ENCODE measurements at places on chromosomes 11 and 22.

- no peak for DNase-seq
Measured at GRCh38 chr11:120125024-120125423, 12.9 kb downstream of the TRIM29 start.

DNA sequence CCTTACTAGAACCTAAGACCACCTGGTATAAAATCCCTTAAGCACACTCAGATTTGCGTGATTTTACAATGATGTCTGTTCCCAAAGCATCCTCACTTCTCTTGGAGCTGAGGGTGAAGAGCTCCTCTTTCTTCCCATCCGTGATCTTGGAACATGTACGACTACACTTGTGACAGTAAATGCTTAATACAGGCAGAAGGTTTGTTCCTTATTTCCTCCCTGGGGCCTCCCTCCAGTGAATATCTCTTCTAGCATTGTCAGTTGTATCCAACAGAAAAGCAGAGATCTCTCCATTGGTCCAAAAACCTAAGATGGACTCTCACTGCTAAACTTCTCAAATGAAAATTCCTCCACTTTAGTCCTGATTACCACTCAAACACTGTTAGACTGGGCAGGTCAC, 103.6 kb upstream of the VPREB1 start:
- DNase-seq: no peak

DNA sequence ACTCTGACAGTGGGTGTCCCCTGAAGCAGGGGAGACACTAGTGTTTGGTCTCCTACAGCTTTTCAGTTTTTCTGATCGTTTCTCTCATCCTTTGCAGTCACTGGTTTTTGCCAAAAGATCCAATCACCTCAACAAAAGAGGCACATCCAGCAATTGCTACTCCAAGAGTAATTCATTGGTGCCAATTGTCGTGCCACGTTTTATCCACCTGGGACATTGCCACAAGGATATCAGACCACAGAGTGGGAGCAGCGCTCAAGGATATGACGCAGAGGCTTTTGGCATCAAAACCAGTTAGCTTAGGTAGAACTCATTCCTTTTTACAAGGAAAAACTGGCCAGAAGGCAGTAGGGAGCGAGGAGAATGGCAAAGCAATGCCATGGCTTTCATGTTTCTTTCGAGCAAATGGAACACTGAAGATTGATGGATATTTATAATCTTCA, 40.9 kb upstream of the BLID start:
- DNase-seq: no peak

- DNase-seq: no peak
Measured at GRCh38 chr22:30882184-30882717, 86.3 kb downstream of the MORC2 start.

GRCh38 chr11:30683176-30683575, 97.0 kb upstream of the MPPED2 start:
- DNase-seq: no peak

- no peak for DNase-seq
Measured at GRCh38 chr11:98183034-98183433, 837.7 kb upstream of the CNTN5 start.

DNA sequence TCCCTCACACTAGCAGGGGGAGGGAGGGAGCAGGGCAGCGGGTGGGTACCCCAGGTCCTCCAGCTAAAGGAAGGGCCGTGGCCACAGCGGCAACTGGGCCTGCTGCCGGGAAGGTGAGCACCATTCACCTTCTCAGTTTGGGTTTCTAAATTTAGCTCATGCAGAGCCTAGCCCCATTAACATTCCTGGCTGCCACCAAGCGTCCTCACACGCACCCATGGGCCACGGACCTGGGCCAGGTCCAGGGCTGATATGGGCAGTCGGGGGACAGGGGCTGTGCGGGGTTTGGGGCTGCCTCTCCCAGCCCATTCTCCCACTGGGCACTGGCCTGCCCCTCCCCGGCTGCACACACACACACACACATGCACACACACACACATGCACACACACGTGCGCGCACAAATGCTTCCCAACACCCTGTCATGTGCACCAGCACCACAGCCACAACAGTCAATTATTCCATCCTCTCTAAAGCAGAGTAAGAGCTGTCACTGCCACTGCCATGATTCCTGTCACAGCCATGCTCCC, 28.7 kb downstream of the SYT7 start:
- no peak for DNase-seq

- no peak for DNase-seq
Measured at GRCh38 chr11:224424-224823, 11.7 kb downstream of the SIRT3 start.

GRCh38 chr11:748007-748359, 719 bp downstream of the TALDO1 start:
- no peak for DNase-seq

DNA sequence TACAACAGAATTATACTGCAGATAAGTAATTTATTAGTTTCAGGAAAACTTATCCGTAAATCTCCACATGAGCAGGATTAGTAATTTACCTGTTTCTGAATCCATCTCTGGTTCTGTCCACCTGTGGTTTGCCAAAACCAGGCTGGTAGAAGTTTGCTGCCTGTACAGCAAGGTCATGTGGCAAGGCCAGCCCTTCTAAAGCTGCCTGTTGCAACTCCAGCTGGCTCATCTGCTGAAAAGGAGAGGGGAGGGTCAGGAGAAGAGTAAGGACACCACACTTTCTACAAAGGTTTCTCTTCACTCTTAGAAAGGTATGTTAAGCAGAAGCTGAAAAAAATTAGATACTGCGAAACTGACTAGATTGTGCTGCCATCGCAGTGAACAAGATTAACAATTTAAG, 42.3 kb downstream of the EIF4ENIF1 start:
- no peak for DNase-seq

- DNase-seq: no peak
Measured at GRCh38 chr22:20606784-20607128, 99.3 kb downstream of the MED15 start.

DNA sequence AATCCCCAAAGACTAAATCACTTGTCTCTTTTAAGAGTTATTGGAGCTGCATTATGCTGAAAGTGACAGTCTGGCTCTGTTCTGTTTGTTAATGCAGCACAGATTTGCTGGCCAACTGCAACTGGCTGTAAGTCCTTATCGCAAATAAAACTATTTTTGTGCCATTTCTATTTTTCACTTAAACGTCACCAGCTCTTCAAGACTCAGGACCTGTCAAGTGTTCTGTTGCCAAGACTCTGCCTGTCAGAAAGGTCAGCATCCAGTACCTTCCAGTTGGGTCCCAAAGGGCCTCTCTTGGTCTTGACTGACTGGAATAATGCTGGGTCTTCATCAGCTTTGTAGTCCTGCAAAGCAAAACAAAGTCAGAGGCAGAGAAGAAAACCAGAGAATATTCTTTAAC, 45.6 kb downstream of the PITPNB start:
- no peak for DNase-seq

DNA sequence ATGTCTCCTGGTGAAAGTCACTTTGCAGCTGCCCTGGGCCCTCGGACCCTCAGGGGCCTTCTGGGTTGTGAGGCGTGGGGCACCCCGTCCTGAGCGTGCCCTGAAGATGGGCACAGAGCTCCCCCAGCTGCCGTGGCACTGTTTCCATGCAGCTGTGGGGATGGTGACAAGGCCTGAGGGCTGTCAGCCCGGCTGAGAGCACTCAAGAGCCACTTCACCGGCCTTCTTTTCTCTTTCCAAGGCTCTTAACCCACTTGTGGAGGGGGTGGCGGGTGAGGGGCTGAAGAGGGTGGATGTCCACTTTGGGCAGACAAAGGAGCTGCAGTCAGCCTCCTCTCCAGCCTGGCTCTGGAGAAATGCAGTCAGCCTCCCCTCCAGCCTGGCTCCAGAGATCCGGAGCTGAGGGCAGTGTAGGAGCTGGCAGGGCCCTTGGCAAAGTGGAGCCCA, 239.5 kb downstream of the ST3GAL4 start:
- no peak for DNase-seq

DNA sequence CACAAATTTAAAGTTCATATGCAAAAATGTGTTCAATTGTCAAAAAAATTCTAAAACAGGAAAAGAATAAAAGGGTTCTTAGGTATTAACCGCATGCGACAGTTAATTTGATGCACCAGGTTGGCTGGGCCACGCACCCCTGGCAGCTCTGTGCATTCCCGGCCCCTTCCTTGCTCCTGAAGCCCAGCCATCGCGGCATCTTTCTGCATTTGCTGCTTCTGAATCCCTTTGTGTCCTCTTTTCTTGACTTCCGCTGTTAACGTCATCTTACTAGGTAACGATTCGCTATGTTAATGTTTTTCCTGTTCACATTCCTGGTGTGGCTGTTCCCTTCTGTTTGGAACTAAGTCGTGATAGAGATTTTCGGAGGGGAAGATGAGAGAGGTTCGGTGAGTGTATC, 7.9 kb upstream of the KLHDC7B start:
- no peak for DNase-seq

DNA sequence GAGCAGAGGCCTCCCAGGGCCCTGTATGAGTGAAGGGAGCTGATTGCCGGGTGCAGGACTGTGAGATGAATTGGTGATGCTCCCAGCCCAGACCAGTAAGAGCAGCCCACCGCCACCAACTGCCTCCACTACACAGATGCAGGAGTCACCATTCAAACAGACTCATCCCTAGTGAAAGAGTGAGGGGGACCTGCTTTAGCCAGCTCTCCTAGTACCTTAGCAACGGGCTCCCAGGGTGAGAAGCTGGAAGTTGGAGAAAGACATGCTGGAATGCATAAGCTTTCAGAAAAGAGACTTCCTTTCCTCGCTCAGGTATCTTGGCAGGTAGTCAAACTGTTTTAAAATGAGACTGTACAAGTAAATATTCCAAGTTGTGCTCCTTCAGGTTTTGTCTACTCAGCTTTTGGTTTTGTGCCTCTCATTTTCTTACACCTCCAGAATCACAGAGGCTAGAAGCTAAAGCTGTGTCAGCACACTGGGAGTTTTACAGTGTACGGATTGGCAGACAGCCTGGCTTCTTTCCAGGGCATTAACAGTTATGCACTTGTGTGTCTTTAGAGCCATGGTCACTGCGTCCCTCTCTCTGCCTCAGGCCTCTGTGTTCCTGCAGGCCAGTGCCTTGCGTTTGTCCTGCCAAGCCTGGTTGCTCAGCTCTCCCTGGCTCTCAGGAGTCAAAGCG, 146.2 kb downstream of the ATXN10 start:
- DNase-seq: no peak

DNA sequence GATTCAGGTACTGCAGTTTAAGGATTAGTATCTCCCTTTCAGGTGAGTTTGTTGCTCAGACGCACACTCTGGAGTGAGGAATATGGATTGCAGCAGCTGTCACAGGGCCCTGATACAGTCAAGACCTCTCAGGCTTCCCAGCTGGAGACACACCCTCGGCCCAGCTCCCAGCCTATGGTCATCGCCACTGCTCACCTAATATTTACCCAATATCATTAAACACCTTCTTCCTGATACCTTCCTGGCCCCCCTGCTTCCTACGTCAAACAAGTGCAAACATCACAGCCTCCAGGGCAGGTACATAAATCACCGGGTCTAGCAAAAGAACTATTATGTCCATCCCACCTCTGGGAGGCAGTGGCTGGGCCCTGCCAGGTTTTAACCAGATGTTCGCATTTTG, 213.3 kb downstream of the MN1 start:
- DNase-seq: no peak

DNA sequence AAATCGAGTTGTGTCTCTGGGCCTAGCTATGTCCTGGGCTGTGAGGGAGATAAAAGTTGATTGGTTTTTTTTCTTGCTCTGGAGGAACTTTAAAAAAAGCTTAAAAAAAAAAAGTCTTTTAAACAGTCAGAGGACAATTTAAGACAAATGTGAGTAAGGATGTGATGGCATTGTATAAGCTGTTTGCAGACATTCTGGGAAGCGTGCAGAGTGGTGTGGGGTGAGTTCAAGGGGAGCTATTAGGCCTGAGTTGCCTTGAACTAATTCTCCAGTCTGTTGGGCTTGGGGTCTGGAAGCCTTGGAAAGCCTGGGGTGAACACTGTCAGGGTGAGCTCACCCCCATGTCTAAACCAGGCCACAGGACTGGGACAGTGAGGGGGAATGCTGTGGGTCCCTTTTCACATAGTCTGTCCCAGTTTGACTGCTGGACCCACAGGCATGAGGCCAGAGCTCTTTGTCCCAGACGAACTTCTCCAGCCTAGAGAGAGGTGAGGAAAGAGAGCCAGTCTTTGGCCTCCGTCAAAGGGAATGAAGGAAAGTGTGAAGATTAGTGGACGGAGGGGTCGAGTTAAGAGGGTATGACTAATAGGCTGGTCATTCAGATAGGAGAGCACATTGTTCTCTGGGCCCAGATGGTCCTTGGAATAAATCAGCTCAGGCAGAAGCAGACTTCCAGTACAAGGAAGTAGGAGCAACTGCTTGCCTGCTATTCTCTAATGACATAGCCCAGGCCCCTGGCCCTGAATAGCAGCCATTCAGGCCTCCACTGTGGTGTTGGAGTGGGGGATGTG, 76.4 kb upstream of the NNMT start:
- DNase-seq: no peak

DNA sequence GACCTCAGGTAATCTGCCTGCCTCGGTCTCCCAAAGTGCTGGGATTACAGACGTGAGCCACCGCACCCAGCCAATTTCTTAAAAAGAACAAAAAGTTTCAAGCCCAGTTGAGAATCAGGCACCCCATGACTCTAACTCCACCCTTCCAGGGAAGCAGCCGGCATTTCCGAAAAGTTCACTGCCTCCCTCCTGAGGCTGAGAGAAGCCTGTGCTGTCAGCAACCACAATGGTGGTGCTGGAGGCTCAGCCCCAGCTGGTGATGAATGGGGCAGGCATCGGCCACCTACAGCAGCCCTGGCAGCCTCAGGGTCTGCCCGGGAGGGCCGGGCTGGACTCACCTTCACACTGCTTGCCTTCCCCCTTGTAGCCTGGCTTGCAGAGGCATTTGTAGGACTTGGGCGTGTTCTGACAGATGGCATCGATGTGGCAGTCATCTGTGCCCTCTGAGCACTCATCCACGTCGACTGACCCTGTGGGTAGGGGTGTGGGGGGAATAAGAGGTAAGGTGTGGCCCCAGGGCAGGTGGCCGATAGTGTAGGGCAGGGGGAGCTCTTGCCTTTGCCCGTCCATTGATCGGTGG, 4.3 kb downstream of the SCUBE1 start:
- DNase-seq: no peak

GRCh38 chr11:117875382-117876058, 938 bp downstream of the FXYD6 start:
- DNase-seq: no peak

DNA sequence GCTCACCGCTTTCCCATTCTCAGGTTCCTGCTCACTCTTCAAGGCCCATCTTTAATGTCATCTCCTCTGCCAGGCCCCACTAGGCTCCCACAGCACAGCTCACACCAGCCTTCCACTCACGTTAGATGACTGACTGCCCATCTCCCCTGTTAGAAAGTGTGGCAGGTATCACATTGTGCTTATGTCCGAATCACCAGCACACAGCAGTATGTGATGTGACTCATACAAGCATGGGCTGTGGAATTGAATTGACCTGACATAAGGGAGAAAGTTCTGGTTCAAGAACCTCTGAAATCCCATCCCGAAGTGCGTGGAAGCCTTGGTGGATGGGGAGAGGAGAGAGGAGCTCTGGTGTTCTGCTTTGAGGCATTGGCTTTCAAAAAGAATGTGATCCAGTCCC, 6.5 kb downstream of the VSTM5 start:
- DNase-seq: no peak

Data from stimulated activated CD4-positive, alpha-beta T cell treated with anti-CD3 and anti-CD28 coated beads, Interleukin-1b, Interleukin-23, amount 100 ng/mL, for 1 hour (primary cell).